Lower lobe of right lung (tissue), 2 donors: ENCODE measurements at places on chromosomes 3 and 15. TPM values are rescaled to one million over a fixed set of nuclear protein-coding genes. Genes with fewer than 3 reads are reported as not detected.

DNA sequence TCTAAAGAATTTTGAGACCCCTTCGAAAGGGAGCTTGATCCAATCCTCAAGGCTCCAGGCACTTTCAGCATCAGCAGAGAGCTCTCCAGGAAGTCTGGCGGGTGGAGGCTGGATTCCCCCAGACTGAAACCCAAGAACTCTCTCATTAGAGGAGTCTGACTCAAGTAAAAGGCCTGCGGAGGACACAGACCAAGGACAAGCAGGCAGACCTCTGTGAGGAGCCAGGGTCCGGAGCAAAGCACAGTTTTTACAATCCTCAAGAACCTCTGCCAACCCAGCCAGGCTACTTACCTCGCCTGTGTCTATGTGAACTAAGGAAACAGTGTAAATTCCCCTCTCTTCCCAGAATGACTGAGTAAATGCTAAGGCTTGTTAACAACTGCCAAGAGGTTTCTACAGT, 86.2 kb downstream of the FBN1 start:
- H3K27ac ChIP-seq, result no peak overlapping the region
- H3K4me3 ChIP-seq, result no peak overlapping the region
- DNase-seq, result no peak
- no peaks in the 10 kb centered on the region for H3K27me3 ChIP-seq

DNA sequence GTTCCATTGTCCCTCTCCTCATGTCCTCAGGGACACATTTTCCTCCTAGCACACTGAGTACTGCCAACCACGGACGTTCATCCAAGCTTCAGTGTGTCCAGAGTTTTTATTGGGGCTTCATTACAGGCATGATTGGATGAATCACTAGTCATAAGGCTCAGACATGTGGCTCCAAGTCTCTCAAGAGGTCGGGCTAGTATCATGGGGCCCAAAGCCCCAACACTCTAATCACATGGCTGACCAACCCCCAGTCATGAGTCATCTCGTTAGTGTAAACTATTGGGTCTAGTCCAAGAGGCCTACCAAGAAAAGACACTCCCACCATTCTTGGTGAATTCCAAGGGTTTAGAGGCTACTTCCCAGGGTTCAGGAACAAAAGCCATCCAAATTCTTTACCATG, 4.4 kb downstream of the TERC start:
- no peak overlapping the region for H3K4me3 ChIP-seq
- H3K36me3 ChIP-seq, result no peaks in the 10 kb centered on the region
- no peak overlapping the region for H3K27ac ChIP-seq

DNA sequence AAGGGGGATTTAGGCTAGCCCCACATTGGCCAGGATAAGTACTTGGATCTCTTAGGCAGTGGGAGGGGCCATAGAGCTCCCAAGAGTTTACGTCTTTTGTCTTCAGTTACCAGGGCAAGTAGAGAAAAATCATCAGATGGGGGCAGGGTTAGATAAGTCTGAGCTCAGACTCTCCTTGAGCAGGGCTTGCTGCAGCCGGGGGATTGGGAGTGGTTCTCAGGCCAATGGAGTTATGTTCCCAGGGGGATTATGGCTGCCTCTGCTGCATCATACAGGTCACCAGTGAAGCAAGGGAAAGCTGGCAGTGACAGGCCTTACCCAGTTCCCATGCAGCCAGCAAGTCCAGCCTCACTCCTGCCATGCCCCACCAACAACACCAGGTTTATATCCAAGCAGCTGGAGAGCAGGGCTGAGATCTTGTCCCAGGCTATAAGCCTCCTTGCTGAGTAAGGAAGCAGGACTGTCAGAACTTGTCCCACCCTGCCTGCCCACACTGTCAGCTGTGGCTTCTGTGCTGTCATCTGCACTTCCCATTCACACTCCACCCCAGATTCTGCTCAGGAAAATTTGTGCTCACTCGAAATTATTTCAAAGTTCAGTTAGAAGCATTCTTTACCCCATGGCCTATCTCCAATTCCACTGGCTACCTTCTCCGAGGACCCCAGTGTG, 215.3 kb downstream of the FAM43A start:
- no peak overlapping the region for H3K4me3 ChIP-seq
- no peaks in the 10 kb centered on the region for H3K36me3 ChIP-seq
- no peaks in the 10 kb centered on the region for H3K27me3 ChIP-seq
- H3K4me1 ChIP-seq, result no peaks in the 10 kb centered on the region

DNA sequence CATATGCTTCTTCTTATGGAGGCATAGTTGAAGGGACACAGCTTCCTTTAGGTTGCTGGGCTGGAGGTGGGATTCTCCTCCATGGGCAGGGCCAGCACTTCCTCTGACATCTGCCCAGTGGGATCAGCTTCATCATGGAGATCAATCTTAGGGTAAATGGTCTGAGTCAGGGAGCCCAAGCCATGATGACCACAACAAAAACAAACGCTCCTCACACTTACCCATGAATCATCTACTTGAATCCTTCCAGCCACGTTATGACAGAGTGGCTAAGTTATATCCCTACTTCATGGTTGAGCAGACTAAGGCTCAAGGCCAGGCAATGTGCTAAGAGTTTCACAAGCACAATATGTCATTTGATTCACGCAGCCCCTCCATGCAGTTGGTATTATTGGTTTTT, 87.2 kb upstream of the NMNAT3 start:
- no peaks in the 10 kb centered on the region for H3K36me3 ChIP-seq
- no peaks in the 10 kb centered on the region for H3K4me1 ChIP-seq
- H3K4me3 ChIP-seq, result no peak overlapping the region
- H3K27me3 ChIP-seq, result no peaks in the 10 kb centered on the region
- no peak overlapping the region for H3K27ac ChIP-seq

DNA sequence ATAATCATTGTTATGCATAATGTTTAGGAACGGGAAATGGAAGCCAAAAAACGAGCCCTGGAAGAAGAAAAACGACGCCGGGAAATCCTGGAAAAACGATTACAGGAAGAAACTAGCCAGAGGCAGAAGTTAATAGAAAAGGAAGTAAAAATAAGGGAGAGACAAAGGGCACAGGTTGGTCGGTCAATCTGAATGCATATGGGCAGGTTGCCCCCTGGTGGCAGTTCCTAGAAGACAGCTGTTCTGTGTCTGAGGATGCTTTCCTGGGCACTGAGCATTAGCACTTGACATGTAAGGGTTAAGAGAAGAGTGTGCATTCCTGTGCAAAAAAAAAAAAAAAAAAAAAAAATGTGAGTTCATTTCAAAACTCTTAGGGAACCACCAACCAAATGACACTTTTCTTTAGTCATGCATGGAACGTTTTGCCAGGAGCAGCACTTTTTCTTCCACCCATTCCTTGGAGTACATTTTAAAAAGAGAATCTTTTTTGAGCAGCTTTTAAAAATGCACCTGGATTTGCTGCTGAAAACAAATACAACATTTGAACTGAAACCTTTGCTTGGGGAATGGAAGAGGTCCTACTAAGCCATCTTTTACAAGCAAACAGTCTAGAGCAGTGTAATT, 11.1 kb upstream of the ABHD10 start:
- peaks cover 7% of the 10 kb centered on the region for H3K36me3 ChIP-seq
- no peaks in the 10 kb centered on the region for H3K27me3 ChIP-seq
- DNase-seq, result peak; percentile 74

- no peaks in the 10 kb centered on the region for H3K27me3 ChIP-seq
- H3K4me1 ChIP-seq, result peaks cover 28% of the 10 kb centered on the region
- H3K36me3 ChIP-seq, result no peaks in the 10 kb centered on the region
- H3K27ac ChIP-seq, result no peak overlapping the region
Measured at GRCh38 chr3:72176537-72177041, 391.6 kb upstream of the PROK2 start.

DNA sequence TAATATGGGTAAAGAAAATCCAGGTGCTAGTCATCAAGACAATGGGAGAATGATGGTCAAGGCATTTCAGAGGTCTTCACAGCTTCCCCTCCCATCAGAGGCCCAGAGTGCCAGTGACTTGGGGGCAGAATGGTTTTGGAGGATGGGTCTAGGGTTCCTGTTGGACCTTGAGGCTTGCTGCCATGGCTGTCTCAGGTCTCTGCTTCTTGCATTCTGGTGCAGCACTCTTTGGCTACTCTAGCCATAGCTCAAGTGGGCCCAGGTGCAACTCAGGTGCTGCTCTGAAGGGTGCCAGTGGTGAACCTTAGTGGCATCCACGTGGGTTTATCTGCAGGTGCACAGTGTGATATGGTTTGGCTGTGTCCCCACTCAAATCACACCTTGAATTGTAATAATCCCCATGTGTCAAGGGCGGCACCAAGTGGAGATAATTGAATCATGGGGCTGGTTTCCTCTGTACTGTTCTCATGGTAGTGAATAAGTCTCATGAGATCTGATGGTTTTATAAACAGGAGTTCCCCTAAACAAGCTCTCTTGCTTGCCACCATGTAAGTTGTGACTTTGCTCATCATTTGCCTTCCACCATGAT, 48.5 kb upstream of the PEX5L start:
- H3K27ac ChIP-seq, result no peak overlapping the region
- no peaks in the 10 kb centered on the region for H3K4me1 ChIP-seq
- no peak overlapping the region for H3K4me3 ChIP-seq
- no peaks in the 10 kb centered on the region for H3K36me3 ChIP-seq
- peak; percentile 18 for DNase-seq

GRCh38 chr3:13565581-13566452, 16.9 kb downstream of the FBLN2 start:
- H3K36me3 ChIP-seq, result no peaks in the 10 kb centered on the region
- H3K27me3 ChIP-seq, result no peaks in the 10 kb centered on the region
- no peaks in the 10 kb centered on the region for H3K4me1 ChIP-seq

DNA sequence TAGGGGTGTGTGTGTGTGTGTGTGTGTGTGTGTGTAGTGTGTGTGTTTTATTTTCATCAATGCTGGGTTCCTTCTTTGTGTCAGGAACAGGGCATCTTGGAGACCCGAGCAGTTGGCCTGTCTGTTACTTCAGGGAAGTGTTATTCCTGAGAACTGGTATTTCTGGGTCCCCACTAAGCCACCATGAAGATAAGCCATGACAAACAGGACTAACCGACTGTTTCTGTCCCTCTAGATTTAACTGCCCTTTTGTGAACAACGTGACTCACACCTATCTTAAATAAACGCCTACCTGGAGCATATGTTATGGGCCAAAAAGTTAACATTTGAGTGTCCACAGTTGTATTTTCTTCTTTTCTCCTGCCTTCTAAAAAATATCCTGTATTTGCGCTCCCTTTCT, 19.5 kb downstream of the SIDT1 start:
- no peaks in the 10 kb centered on the region for H3K27me3 ChIP-seq
- no peaks in the 10 kb centered on the region for H3K4me1 ChIP-seq
- no peak overlapping the region for H3K27ac ChIP-seq
- no peak overlapping the region for H3K4me3 ChIP-seq
- DNase-seq, result no peak

DNA sequence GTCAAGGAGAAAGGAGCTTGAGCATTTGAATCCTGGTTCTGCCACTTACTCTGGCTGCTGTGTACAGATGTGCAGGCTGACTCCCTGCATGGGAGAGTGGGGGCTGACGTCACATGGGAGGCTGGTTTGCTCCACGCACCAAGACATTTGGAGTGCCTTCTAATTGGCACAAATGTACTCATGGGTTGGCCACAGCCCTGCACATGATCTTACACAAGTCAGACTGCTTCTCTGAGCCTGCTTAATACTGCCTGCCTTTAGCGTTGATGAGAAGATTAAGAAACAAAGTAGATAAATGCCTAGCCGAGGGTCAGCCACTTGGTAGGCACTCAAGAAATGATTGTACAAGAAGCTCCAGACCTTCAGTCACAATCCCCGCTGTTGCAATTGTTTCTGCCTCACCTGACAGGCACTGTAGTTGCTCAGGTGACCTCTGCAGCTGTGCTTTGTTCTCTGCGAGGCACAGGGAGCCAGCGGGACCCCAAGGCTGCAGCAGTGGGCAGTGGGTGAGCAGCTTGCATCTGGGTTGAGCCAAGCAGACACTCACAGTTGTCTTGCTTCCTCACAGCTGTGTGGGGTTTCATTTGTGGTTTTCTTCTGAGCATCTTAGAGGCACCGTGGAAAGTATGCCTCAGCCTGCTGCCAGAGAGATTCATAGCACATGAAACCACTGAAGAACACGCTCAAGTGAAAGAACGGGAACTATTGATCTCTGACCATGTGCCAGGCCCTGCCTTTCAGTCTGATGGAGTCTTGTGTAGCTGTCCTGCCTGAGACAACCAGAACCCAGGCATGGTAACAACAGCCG, 33.1 kb downstream of the GRK7 start:
- H3K36me3 ChIP-seq, result no peaks in the 10 kb centered on the region
- DNase-seq, result peak; percentile 86
- H3K27ac ChIP-seq, result peak overlapping the region; percentile 87
- H3K27me3 ChIP-seq, result no peaks in the 10 kb centered on the region
- H3K4me1 ChIP-seq, result peaks cover 37% of the 10 kb centered on the region
- peak overlapping the region; percentile 41 for H3K4me3 ChIP-seq

DNA sequence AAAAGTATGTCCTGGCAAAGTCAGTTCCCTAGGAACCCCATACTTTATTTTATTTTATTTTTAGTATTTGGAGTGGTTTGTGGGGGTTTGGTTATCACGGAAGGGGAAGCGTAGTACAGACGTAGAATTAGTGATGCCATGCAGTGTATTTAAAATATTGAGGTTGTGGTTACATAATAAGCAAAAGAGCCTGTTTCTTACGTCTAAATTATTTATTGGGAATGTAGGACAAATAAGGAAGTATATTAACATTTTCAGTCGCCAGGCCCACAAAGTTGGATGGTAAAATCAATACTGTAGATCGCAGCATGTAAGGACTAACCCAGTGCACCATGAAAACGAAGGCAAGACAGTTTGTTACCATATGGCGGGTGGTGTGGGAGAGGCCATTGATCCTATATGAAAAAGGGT, 558 bp downstream of the DTWD1 start:
- peak overlapping the region; percentile 78 for H3K4me3 ChIP-seq
- peak overlapping the region; percentile 94 for H3K27ac ChIP-seq
- H3K4me1 ChIP-seq, result peaks cover 23% of the 10 kb centered on the region

DNA sequence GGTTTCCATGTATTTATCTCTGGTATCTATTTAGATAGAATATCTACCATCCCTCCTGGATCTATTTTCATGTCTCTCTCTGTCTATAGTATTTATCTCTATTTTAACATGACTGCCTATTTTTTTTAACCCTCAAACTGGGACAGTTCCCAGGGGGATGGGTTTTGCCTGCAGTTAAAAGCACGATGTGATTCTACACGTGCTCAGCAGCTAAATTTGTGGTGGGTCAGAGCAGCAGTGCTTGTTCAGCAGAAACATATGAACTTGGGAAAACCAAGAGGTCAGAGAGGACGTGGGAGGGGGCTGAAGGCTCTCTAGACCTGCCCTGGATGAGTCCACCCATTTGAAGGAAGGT, 189.2 kb downstream of the NTRK3 start:
- H3K27me3 ChIP-seq, result no peaks in the 10 kb centered on the region
- H3K4me1 ChIP-seq, result no peaks in the 10 kb centered on the region
- no peaks in the 10 kb centered on the region for H3K36me3 ChIP-seq
- H3K27ac ChIP-seq, result no peak overlapping the region
- H3K4me3 ChIP-seq, result no peak overlapping the region
- no peak for DNase-seq

DNA sequence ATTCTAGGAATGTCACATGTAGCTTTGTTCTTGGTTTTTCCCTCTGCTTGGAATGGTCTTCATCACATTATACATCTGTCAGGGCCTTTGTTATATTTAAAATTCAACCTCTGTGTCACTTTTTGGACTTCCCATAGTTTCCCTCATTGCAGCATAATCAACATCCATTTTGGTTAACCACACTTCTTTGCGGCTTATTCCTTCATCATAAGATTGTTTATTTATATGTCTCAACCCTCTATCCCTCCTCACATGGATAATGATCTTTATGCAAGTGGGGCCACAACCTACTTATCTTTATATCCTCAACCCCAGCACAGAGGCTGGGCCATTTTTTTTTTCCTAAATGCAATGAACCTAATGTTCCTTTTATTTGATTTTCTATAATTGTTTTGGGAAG, 260.0 kb upstream of the THBS1 start:
- no peaks in the 10 kb centered on the region for H3K36me3 ChIP-seq
- DNase-seq, result no peak
- H3K4me1 ChIP-seq, result no peaks in the 10 kb centered on the region
- no peak overlapping the region for H3K27ac ChIP-seq

Gene ARHGAP11A
- total RNA-seq, result 4.9 TPM

Gene IGF2BP2
- 19.4 TPM for total RNA-seq

Gene SLC25A20
- 29.0 TPM for total RNA-seq
